ENCODE measurements at places on chromosomes 7 and 10. TPM values are rescaled to one million over a fixed set of nuclear protein-coding genes. Genes with fewer than 3 reads are reported as not detected.

The FAM25G gene
- polyA plus RNA-seq = not detected

DNA sequence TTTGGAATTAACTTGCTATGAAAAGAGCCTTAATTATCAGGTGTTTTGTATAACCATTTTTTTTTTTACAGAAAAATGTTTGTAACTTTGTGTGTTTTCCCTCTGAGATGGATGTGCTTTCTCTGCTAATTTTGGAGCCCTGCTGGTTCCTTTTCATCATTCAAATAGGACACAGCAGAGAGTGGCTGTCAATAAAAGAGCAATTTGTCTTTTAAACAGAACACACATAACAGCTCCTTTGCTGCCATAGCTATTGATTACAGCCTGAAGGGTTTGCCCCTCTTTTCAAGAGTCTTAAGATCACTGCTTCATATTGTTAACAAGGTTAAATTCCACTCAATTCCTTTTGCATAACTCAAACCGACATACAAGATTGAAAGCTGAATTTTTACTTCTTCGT lies 187.2 kb upstream of the MBL2 start:
- no peak for DNase-seq

DNA sequence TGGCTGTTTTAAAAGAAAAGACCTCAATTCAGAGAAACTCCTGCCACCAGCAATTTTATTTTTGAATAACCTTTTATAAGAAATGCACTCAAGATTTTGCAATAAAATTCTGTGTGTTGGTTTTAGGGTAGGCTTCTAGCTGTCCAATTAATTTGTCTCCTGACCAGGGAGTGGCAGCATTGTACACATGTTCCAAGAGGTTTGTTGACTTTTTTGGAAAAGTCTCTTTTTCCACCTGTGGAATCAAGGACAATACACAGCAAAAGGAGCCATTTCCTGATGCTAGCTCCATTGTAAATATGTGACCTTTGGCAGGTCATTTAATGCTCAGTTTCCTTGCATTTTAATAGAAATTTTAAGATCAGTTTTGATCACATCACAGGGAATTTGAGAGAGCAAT lies 1.8 kb downstream of the GIMAP5 start:
- DNase-seq = no peak

- no peak for DNase-seq
Measured at GRCh38 chr7:80890426-80891258, 28.2 kb downstream of the SEMA3C start.

GRCh38 chr10:48670978-48671913 lies 13.4 kb upstream of the WDFY4 start:
- no peak for DNase-seq

DNA sequence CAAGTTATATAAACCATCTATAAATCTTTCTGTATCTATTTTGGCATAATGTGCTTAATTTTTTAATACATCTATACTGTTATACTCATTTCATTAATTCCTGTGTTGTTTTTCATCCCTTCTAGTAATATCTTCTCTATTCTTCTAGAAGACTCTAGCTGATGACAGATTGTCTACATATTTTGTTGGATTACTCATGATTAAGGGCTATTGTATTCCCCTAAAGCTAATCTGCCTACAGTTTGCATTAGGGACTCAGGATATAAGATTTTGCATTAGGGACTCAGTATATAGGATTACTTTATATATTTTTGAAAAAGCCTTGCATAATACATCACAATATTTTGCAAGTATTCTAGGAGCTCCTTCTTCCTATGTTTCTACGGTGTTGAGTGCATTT lies 8.3 kb upstream of the SEMA3A start:
- DNase-seq = no peak

GRCh38 chr10:59741048-59741447 lies 12.2 kb downstream of the MRLN start:
- DNase-seq = no peak

Data from hindlimb muscle (tissue), 1 donor.